ENCODE measurements at places on chromosomes 7 and 10.

- no peak for DNase-seq
Observed at GRCh38 chr7:25389489-25390106, 161.3 kb upstream of the NPVF start.

DNA sequence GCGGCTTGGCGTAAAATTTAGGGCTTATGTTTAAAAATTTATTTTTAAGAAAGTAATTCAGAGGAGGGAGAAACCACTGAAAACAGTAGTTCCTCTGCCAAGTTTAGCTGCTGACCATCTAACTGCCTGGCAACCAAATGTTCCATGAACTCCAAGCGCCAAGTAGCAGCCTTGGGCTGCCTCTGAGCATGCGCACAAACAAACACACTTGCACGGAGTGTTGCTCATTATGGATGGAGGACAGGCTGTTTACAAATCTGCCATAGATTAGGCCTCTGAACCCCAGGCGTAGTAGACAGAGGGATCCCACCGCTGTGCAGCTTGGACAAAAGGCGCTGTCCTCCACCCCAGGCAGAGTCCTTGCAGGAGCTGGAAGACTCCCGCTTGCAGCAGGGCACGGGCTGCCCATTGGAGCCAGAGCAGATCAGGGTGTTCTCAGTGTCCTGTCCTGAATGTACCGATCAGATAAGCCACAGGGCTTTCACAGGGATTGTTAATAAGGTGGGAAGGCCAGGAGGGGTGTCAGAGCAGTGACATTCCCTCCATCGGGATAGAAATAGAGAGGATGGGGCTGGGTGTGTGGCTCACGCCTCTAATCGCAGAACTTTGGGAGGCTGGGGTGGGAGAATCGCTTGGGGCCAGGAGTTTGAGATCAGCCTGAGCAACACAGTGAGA, 47.7 kb upstream of the LYZL1 start:
- no peak for DNase-seq

DNA sequence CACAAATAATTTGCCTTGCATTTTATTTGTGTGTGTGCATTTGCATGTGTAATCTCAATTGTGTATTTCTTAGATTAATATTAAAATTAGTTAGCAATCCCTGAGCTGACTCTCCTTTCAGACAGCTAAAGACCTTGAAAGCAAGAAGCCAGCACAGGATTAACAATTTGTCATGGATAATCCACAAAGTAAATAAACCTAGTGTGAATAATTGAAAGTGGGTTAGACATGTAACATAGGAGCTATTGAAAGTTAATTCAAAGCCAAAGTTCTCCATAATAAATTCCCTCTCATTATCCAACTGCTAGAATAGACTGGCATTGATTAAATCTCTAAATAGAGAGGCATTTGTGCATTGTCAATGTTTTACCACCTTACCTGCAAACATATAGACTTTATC, 326.1 kb downstream of the PLXDC2 start:
- DNase-seq, result no peak

DNA sequence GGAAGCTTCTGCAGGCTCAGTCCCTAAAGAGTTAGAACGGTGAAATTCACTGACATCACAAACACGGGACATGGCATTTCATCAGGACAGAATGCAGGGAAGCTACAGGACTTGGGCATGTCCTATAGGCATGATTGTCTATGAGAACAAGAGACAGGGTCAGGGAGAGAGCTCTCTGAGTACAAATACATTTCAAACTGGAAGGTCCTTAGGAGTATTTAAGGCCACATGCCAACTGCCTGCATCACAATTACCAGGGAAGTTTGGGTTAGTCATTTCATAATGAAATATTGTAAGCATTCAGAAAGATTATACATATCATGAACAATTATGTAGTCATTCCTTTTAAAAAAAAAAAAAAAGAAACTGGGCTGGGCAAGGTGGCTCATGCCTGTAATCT, 71.3 kb downstream of the CREB3L2 start:
- no peak for DNase-seq

DNA sequence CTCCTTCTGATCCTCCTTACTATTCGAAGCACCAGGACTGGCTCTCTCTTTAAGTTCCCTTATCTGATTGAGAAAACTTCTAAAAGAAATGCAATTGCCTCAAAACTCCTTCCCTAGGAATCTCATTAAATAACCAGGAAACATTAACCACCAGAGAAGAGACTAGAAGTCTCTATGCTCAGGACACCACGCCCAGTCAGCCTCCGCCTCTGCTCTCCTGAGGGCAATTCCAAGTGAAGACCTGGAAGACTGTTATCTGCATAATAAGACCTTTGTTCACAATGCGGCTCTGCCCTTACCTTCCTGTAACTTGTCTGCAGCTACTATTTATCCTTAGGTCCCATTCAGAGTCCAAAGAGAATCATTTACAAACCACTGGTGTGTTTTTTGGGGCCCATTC, 78.8 kb downstream of the ELMO1 start:
- DNase-seq, result no peak

DNA sequence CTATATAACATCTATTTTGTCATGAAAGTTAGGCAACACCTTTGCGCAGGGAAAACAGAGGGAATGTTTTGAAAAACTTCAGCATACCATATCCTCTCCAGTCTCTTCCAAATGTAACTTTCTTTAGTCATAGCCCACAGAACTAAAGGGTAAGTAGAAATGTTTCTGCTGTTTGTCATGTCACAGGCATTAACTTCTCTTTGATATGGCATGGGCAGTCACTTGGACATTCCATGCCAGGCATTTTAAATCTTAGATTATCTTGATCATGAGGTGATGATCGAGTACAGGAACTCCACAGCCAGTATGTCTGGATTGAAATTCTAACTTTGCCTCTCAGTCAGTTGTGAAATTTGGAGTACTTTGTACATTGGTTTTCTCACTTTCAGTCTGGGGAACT, 27.5 kb upstream of the ETV1 start:
- no peak for DNase-seq

GRCh38 chr7:100726996-100727761, 6.2 kb upstream of the ZAN start:
- DNase-seq, result no peak

DNA sequence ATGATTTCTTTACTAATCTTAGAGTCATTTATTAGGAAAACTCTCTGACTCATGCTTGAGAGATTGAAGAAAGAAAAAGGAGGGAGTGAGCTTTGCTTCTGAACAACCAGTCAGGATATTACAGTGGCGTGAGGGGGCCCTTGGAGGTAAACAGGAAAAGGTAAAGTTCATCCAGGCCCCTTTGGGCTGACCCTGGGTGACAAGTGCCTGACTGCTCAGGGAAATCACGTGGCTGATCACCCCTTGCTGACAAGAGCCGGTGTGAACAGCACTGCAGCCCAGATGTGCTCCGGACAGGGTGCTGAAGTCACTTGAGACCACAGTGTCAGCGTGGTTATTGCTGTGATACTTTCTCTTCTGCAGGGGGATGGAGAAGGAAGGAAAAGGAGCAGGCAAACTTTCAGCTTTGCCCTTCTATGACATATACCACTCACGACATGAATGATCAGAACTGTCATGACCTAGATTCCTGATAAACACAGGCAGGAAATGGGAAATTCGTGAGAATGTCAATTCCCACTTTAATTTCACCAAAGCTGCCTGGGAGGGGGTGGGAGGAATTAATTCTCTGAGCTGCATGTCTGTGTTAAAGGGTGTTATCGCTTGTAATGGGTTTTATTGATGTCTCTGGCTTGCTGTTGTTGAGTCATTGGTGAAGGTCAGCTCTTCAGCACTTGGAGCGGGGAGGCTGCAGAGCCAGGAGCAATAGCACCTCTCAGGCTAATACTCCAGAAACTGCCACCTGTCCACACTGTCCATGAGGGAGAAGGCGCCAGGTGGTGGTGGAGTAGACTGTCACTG, 139.8 kb upstream of the AOAH start:
- no peak for DNase-seq

Data from gastrocnemius medialis (tissue), 4 donors.